ENCODE measurements at places on chromosomes 1 and 21. TPM values are rescaled to one million over a fixed set of nuclear protein-coding genes. Genes with fewer than 3 reads are reported as not detected.

GRCh38 chr21:41681348-41681801 lies 85.5 kb downstream of the RIPK4 start:
- DNase-seq: no peak

GRCh38 chr1:180536821-180537372 lies 21.9 kb upstream of the OVAAL start:
- no peak for DNase-seq

DNA sequence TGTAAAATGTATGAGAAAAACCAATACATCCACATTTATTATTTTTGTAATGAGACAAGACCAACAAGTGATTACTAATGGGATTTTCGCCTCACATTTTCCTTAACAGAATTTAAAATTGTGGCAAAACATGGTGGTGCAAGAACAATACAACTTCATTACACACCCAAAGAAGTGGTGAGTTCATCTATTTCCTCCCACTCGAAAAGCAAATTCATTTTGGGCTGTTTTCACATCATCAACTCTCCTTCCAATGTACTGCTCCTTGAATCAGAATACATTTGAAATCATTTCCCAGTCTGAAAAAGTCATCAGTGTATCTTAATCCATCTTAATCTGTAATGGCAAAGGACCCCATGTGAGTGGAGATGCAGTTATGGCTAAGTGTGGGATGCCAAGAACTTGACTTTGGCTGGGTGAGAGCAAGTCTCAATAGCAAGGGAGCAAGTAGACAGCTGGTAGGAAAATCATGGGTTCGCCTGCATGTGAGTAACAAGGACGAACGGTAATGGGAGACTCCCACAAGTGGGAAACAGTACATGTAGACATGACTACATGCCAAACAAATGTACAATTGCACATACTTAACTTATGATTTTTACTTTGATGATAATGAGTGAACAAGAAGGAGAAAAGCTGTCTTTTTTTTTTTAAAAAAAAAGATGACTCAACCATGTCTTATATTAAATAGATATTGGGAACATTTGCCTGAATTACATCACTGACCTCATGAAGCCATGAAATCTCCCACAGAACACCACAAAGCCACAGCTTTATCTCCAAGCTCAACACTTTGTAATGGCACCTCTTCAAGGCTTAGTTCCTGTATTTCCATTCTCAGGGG lies 46.0 kb downstream of the RUNX1 start:
- peak; percentile 88 for DNase-seq

GRCh38 chr1:77664939-77665516 lies 17.4 kb downstream of the ZZZ3 start:
- no peak for DNase-seq

The KRTAP21-2 gene
- not detected for polyA plus RNA-seq

GRCh38 chr1:204102739-204103430 lies 30.0 kb downstream of the SOX13 start:
- DNase-seq: peak; percentile 43

DNA sequence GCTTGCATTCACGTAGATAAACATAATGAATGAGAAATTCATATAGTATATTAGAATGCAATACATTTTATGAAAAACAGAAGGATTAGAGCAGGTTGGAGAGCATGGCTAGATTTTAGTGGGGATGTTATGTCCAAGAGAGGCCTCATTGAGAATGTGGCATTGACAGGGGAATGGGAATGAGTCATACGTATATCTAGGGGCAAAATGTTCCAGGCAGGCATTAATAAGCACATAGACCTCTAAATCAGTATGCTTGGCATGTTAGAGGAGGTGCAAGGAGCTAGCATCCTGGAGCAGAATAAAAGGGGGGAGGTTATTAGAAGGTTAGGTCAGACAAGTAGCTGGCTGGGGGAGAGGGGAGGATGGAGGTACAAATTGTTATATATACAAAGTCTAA lies 93.0 kb downstream of the USH2A start:
- DNase-seq: no peak

- DNase-seq: no peak
Observed at GRCh38 chr1:184804220-184804619, 49.6 kb upstream of the EDEM3 start.

DNA sequence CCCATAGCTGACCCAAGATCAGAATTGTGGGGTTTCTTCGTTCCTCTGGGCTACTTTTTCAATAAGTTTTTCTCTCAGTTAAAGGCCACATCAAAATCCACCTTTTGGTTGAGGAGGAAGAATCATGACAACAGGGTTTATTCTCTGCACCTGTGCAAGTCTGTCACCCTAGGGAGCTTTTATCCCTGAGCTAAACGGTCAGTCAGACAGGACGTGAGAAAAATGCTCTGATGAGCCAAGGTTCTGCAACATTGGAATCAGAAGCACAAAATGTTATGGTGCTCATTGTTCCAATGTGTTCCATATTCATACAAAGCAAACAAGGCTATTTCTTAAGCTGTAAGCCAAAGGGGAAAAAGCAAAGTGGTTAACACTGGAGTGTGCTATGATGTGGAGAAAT lies 7.4 kb upstream of the ERICH3 start:
- no peak for DNase-seq

The ESPN gene
- polyA plus RNA-seq: not detected

GRCh38 chr1:214216779-214217178 lies 64.2 kb upstream of the SMYD2 start:
- DNase-seq: no peak

The SYTL1 gene
- polyA plus RNA-seq: not detected

The ATP1A2 gene
- polyA plus RNA-seq: 0.30 TPM

GRCh38 chr1:173355281-173356031 lies 121.7 kb upstream of the PRDX6 start:
- DNase-seq: no peak

DNA sequence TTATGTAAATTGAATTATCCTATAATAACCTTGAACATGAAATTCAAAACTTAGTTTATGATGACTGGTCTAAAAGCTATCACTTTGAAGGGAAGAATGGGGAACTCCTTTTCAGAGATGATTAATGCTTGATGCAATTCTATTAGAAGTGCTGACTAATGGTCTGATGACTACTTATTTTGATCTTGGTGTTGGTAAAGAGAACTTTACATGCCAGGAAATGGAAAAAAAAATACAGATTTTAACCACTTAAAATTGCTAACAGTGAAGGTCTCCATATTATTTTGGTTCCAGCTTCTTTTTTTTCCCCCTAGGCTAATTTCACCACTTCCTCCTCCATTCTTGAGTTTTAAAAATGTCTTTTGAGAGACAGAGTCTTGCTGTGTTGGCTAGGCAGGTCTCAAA lies 22.9 kb downstream of the S1PR1 start:
- DNase-seq: peak; percentile 87

The TDRD5 gene
- polyA plus RNA-seq: not detected

DNA sequence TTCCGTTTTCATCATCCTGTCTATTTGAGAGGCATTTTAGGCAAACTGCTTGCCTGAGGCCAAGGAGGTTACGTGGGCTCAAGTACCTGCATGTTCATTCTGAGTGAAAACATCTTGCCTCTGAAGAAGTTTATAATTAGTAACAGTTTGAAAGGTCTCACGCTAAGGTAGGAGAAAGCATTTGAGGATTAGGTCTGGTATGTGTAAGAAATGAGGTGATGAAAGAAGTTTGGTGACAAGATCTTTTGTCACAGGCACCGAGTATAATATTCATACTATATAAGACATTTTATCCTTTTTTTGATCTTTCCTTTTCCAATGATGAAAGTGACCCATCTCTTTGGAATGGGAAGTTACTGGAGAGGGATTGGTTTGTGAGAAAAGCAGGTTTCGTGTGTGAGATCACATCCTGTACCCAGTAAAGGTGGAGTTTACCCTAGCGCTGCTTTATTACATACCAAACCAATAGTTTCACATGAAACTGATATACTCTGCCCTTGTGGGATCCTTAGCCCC lies 98.7 kb upstream of the PDC start:
- DNase-seq: peak; percentile 70

GRCh38 chr1:33137800-33138199 lies 44.0 kb downstream of the TRIM62 start:
- peak; percentile 20 for DNase-seq

DNA sequence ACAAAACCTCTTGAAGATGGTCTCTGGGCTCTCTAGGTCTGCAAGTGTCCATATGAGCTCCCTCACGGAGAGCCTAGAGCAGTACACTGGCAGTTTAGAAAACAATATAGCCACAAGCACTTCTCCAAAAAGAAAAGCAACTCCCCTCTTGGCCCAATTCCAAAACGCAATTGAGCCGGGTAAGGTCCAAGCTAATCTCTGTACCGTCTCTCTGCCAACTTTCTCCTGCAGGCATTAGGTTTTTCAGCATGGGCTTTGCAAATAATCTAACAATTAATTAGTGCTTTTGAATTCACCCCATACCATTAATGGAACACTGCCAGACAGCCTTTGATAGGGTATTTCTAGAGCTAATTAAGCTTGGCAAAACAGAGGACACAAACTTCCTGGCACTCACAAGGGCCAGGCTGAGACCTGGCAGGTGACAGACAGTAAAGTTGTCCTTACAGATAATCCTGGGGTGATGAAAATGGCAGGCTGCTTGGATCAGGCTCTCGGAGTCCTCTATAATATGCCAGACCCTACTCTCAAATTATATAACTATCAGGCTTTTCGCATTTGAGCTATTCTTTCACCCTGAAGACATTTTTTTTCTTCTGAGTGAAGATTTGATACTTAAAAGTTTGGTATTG lies 39.8 kb downstream of the TGFBR3 start:
- DNase-seq: peak; percentile 22

- DNase-seq: peak; percentile 73
Observed at GRCh38 chr1:214280386-214281020, 456 bp upstream of the SMYD2 start.

- no peak for DNase-seq
Observed at GRCh38 chr1:229130028-229130668, 140.8 kb upstream of the RAB4A start.

The FAM76A gene
- polyA plus RNA-seq: 6.2 TPM

The PDIK1L gene
- polyA plus RNA-seq: 2.9 TPM

The S100A4 gene
- polyA plus RNA-seq: 608 TPM

The USH2A gene
- polyA plus RNA-seq: 0.01 TPM

The KIF14 gene
- polyA plus RNA-seq: 2.2 TPM

GRCh38 chr1:209409780-209410179 lies 173.7 kb upstream of the CAMK1G start:
- peak; percentile 75 for DNase-seq

The SF3B4 gene
- polyA plus RNA-seq: 98.0 TPM

DNA sequence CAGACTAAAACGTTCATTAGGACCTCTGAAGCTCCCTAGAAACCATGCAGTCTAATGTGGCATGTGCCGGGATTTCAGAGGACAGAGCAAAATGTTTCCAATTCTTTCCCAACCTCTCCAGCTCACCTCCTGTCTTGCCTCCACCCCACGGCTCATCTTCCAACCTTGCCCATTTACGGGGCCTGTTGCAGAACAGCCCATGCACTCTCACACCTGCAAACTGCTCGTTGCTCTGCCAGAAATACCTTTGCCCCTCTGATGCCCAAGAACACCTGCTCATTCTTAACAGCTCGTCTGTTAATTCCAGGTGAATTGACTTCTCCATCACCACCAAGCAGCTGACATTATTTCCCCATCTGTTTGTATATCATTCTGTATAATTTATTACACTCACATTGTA lies 53.9 kb upstream of the LBR start:
- peak; percentile 50 for DNase-seq

- DNase-seq: no peak
Observed at GRCh38 chr1:232983817-232984567, 33.6 kb downstream of the NTPCR start.

DNA sequence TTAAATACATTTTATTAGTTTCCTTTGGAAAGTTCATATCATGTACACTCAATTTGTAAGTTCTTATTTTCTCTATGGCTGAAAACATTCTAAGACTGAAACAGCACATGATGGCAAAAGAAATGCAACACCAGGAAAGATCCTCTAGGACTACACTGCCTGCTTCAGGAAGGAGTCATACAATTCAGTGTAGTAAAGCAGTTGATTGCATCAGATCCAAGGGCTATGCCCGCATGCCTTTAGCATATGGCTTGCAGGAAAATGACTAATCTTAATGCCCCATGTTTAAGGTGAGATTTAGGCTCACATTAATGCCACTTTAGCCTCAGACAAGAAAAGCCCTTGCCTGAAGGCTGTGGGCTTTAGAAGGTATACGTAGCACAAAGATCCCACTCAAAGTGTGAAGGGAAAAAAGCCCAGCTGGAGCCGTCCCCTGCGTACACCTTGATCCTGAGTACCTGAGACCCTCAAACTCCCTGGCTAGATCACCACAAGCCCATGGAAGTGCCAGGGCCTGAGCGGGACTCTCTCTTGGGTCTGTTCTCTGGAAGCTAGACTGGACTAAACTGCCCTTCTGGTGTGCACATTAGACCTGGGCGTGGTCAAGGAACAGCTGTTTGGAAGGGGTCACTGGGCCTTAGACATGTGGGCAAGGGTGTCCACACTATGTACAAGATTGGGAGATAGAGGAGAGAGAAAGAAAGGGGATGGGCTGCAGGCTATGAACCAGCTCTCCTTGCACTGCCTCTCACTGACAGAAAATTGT lies 52.9 kb downstream of the ESRRG start:
- DNase-seq: peak; percentile 17

The MYBPH gene
- 0.34 TPM for polyA plus RNA-seq

DNA sequence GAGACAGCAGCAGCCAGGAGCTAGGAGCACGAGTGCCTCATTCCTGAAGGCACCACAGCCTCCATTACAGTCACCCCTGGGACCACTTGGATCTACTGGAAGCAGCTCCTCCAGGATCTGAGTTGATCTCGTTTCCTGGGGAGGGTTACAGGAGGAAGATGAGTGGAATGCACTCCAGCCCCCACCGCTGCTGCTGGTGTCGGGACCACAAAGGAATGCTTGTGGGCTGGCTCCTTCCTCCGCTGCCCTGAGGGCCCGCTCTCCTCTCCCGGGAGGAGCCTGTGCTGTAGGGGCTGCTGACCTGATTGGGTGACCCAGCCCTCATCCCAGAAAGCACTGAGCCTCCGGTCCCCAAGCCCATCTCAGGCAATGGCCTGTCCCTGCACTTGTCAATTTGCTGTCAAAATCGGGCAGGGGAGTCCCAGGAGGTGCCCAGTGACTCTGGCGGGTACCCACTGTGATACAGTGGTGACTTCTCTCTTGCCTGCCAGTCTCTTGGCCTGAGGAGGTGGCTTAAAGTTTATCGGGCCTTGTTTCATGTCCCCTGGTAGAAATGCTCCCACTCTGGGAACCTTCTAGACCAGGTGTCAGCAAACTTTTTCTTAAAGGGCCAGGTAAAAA lies 23.1 kb downstream of the IL10RB start:
- no peak for DNase-seq

GRCh38 chr1:100941580-100942216 lies 45.8 kb downstream of the SLC30A7 start:
- DNase-seq: no peak

GRCh38 chr1:101235696-101236515 lies 913 bp upstream of the S1PR1 start:
- DNase-seq: peak; percentile 74

The RUNX3 gene
- 1.4 TPM for polyA plus RNA-seq

- no peak for DNase-seq
Observed at GRCh38 chr1:19785660-19786059, 14.1 kb downstream of the TMCO4 start.

DNA sequence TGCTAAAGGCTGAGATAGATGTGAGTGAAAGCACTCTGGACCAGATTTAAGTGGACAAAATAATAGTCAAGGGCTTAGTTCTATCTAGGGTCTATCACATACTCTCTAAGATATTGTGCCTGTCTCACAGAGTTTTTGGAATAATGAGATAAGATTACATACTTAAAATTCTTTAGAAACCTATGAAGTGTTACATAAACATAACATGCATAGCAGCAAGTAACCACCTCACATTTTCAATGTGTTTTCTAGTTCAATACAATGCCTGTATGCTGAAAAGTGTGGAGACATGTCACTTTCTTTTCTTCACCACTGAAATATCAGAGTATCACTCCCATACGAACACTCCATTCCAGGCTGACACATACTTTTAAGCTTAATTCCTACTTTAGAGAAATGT lies 16.2 kb downstream of the SDCCAG8 start:
- no peak for DNase-seq

- DNase-seq: peak; percentile 86
Observed at GRCh38 chr1:40392221-40392620, 18.7 kb downstream of the SMAP2 start.
